Esophagus mucosa (tissue), 1 donor: ENCODE measurements at places on chromosomes 2 and 18. TPM values are rescaled to one million over a fixed set of nuclear protein-coding genes. Genes with fewer than 3 reads are reported as not detected.

Gene SULT1C3
- total RNA-seq, result 0.68 TPM

Gene KANSL3
- total RNA-seq, result 19.0 TPM

Gene REG3G
- total RNA-seq, result not detected

Gene APLF
- total RNA-seq, result 4.2 TPM

Gene FN1
- 24.2 TPM for total RNA-seq

Gene CYB5A
- 74.4 TPM for total RNA-seq

Gene FRZB
- total RNA-seq, result 0.32 TPM

Gene SMIM21
- total RNA-seq, result not detected

Gene SPP2
- not detected for total RNA-seq

Gene RAB6C
- total RNA-seq, result not detected

Gene PDE1A
- 1.2 TPM for total RNA-seq

Gene TMEM185B
- total RNA-seq, result 20.3 TPM

Gene FBLN7
- total RNA-seq, result 1.4 TPM

Gene ANO7
- total RNA-seq, result 0.12 TPM

Gene EFR3B
- 0.48 TPM for total RNA-seq

Gene FBXO48
- total RNA-seq, result 1.00 TPM

DNA sequence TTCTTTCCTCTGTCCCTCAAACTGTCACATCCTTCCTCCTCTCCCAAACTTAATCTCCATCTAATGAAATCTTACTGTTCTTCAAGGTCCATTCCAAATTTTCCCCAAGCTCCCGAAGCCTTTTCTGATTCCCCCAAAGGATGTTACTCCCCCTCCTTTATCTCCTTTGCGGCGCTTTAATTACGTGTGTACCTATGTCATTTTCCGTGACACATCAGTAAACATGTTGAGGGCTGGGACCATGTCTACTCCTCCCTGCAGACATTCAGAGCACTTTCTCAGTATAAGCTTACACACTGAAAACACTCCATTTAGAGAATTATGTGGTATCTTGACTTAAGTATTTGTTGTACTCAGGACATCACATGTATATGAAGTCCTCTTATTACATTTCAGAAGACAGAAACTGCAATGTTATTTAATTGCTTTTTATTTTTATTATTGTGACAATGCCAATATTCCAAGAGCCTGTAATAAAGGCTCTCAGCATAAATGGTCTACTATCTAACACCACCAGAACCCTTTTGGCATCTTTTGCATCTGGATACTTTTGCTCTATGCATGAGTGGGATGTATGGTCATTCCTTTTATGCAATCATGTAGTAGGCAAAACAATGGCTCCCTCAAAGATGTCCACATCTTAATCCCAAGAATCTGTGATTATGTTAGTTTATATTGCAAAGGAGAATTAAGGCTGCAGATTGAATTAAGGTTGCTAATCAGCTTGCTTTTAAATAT, 1.8 kb downstream of the NMI start:
- no peak for ATAC-seq

- no peak for ATAC-seq
Measured at GRCh38 chr18:79529991-79530390, 134.3 kb downstream of the NFATC1 start.

DNA sequence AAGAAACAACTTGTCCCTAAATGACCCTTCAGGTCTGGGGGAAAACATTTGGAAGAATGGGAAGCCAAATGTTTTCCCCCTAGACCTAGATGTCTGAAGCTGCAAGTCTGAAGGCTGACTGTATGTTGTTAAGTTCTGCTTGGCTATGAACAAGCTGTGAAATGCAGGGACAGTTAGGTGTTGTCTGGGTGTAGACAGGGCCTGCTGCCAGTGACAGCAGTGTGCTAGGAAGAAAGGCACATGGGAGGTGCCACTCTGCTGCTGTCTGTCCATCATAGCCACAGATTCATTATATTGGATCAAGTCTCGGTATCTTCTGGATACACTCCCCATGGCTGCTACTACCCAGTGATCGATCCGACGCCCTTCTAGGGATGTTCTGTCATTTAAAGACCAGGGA, 265.9 kb upstream of the PXDN start:
- no peak for ATAC-seq

DNA sequence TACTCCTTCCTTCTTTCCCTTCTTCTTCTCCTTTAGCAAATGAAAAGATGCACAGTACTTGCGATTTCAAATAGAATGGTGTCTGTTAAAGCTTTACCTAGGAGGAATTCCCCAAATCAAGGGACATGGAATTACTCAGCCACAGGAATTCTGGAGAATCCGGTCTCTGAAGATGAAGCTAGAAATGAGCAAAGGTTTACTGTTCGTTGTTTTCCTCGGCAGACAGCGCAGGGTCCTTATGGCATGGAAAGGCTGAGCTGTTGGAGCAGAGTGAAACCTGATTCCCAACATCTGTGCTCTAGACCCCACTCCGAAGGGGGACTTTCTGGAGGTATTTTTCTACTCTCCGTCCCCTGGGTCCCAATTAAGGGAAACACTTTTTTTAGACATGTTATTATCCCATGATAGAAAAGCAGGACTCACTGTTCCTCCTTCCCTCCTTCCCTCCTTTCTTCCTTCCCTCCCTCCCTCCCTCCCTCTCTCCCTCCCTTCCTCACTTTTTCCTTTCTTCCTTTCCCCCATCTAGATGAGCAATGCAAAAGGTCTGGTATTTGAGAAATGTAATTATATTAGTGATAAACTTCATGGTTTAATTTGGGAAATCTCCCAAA, 47.1 kb downstream of the CDCA7 start:
- ATAC-seq, result no peak

DNA sequence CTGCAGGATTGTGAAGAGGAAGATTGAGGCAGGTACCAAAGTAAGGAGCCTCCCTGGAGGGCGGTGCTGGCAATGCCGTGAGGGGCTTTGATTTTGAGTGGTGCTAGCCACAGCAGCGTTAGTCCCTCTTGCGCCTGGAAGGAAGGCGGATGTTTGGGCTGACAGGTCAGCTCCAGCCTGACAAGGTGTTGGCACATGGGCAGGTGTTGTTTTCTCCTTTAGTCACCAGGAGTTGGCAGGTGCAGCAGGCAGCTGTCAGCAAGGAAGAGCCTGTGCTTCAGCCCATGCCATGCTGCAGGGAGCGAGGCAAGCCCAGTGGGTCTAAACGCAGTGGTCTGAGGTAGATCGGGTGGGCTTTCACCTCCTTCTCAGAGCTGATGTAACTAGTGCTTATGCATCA, 8.5 kb downstream of the SEC11C start:
- ATAC-seq, result peak; percentile 55

DNA sequence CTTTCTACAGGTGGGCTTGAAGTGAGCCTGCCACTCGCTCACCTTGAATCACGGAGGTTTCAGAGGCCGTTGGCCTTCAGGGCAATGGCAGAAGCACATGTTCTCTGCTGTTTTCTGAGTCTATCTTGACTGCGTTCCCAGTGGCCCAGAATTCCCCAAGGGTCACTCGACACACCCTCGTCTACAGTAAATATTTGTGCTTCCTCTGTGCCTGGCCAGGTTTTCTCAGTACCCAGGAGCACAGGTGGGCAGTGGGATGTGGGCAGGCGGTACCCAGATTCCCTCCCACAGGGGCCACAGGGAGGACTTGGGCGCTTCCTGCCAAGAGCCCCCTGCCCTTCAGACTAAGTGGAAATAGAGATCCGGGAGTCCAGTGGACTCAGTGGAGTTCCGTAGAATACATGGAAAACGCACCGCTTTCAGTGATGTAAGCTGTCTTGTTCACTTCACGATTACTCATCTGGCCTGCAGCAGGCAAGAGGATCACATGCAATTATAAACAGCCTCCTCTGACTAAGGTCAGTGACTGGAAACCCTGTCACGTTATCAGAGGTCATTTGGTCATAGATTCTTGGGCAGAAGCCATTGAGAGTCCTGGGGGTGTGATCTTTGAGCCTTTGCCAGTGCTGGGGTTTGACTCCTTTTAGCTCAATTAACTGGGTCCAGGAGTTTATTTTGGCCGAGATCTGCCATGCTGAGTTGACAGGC, 179.8 kb downstream of the NEDD4L start:
- peak; percentile 89 for ATAC-seq

DNA sequence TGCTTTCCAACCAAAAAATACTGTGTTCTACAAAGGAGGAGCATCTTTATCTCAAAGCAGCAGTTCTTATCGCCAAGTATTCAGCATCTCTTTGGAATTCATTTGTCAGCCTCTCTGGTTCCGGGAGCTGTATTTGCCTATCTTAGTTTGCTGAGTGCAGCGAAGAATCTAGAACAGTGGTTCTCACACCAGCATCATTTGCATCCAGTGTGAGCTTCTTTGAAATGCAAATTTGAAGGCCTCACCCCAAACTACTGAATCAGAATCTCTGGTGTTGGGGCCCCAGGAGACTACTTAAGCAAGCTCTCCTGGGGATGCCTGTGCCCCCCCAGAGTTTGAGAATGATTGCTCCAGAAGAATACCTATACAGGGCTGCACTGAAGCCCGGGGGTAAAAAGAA, 1.5 kb upstream of the PTPN2 start:
- no peak for ATAC-seq

- ATAC-seq, result no peak
Measured at GRCh38 chr2:86290596-86291327, 46.7 kb downstream of the REEP1 start.

- peak; percentile 93 for ATAC-seq
Measured at GRCh38 chr18:38052879-38053590, 487.4 kb upstream of the CELF4 start.

GRCh38 chr2:142865924-142866323, 11.5 kb upstream of the KYNU start:
- no peak for ATAC-seq

DNA sequence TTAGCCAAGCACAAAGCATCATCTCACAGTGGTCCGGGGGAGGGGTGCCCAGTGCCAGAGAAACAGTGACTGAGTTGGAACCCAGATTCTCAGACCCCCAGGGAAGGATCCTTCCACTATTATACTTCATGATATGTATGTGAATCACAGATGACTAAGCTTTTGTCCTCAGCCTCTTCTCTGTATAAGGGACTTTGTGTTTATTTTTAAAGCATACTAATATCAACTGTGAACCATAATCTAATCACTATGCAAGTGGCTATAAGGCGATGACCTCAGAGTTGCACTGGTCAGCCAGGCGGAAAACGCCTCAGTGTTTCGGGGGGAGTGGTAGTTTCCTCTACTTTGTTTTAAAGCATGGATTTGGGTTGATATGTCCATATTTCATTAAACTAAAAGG, 160.4 kb upstream of the TMEM200C start:
- no peak for ATAC-seq

DNA sequence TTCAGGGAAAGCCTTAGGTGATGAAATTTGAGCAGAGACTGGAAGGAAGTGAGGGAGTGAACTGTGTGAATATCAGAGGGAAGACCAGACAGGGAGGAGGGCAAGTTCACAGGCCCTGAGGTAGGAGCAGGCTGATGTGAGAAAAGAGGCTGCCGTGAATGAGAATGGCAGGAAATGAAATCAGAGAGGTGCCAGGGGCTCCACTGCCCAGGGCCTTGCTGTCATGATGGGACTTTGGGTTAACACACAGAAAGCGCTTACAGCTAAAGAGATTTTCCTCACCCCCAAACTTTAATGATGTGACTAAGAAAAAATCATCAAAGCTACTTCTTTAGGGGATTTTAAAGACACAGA, 53.8 kb downstream of the MARCHF4 start:
- no peak for ATAC-seq

GRCh38 chr2:127591221-127591923, 54.6 kb upstream of the GPR17 start:
- ATAC-seq, result peak; percentile 71

GRCh38 chr2:101306410-101306809, 2.1 kb downstream of the RNF149 start:
- no peak for ATAC-seq

DNA sequence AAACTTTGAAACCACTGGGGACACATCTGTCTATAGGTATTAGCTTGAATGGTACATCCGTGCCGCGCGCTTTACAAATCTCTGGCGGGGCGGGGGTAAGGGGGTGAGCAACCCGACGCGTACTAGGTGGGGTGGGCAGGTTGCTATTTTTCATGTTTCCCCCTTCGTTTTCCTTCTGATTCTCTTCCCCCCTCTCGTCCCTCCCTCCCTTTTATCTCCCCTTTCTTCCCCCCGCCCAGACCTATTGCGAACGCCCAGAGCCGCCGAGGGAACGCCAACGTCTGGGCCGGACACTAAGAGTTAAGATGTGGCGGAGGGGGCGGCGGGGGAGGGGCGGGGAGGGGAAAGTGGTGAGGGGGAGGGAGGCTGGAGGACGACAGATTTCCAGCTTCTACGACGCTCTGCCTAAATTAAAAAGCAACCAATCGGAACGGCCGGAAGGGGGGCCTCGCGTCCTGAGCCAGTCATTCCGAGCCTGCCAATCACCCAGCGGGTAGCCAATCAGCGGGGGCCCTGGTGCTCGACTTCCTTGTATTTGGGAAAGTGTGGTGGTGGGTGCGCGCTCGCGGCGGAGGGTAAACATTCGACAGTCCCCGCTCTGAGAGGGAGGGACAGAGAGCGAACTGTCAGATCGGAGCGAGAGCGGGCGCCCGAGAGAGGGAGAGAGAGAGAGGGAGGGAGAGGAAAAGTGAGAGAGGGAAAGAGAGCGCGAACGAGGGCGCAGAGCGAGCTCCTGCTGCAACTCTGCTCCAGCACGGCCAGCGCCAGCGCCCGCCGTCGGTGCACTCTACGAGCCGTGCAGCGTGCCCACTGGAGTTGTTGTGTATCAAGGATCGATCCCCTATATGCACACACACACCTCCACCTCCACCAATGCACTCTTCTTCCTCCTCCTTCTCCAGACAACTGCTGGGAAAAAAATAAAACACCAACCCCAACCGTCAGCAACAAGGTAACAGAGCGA, at the start of gene POU3F3:
Gene POU3F3, plus strand, starts transcription at position 582 of the 964 bp plus-strand sequence. CDS start 1,396 bp downstream, outside the sequence.
- ATAC-seq, result no peak

DNA sequence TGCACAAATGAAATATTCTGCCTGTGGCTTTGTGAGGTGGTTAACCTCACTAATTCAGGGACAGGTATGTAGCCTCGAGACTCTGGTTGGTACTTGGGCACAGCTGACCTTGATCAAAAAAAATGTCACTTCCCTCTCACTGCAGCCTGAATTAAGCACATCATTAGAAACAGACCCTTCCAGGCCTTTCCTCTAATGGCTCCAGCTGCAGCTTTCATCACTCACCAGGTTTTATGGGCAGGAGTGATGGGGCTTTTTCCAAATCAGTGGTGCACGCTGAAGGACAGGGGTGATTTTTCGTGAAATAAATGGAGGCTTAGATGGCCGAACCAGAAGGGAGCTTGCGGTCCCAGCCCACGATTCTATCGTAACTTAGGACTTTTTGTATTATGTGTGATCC, 213.0 kb upstream of the RAB12 start:
- ATAC-seq, result no peak

GRCh38 chr2:46366668-46367052, 69.5 kb downstream of the EPAS1 start:
- no peak for ATAC-seq

DNA sequence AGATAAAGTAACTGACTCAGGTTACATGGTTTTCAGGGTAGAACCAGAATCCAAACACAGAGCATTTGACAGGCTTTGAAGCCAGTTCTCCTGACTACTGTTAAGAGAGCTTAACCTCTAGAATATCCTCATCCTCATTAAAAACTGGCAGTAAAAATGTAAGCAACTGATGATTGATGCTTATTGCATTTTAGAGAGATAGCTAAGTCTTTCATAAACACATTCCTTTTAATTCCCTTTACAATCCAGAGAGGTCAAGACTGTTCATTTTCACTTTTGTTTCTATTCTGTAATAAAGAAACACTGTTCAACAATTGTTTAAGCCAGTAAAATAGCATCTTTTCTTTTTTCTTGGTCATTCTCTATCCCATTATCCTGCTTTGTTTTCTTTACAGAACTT, 53.9 kb upstream of the RAB27B start:
- ATAC-seq, result no peak

GRCh38 chr2:147512206-147512605, 332.6 kb upstream of the ACVR2A start:
- ATAC-seq, result no peak

- no peak for ATAC-seq
Measured at GRCh38 chr2:64317707-64318475, 136.1 kb upstream of the LGALSL start.

- peak; percentile 77 for ATAC-seq
Measured at GRCh38 chr18:63850020-63850419, 37.5 kb upstream of the SERPINB2 start.
